ENCODE measurements at places on chromosomes 3 and 15.

DNA sequence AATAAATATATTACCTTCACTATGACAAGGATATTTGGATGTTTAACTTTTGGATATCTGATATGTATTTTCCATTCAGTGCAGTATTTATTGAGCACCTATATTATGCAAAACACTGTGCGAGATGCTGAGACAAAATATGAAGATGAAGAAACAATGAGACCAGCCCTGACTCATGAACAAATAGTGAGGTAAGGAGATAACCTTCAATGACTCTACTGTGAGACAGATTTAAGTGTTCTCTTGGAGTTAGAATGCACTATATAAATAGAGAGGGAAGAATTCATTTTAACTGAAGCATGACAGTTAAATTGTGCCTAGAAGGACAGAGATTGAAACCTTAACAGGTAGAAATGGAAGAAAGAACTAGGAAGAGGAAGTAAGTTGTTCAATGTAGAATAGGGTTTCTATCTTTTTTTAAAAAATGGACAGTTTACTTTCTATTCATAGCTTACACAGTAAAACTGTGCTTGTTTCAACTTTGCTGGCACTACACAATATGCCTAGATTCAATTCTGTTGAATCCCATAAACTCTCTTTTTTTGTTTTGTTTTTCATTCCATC lies 124.2 kb downstream of the ZBTB20 start:
- no peak for DNase-seq

DNA sequence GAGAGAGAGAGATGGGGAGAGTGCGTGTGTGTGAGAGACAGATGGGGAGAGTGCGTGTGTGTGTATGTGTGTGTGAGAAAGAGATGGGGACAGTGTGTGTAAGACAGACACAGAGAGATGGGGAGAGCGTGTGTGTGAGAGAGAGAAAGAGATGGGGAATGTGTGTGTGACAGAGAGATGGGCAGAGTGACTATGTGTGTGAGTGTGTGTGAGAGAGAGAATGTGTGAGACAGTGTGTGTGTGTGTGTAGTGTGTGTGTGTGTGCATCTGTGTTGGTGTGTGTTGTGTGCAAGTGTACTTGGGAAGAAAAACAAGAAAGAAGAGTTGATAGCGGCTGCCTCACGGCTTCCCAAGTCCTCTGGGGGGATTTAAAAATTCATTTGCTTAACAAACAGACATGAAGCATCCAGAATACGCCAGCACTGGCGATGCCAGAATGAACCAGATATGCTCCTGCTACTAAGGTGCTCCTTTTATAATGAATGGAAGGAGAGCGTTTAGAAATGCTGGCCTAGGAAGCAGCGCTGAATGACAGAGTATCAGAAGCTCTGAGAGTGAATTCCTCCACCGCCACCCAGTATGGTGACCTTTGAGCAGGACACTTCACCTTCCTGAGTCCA lies 186.1 kb upstream of the TSC22D2 start:
- DNase-seq = no peak

- no peak for DNase-seq
Measured at GRCh38 chr15:31081588-31082250, 19.8 kb downstream of the TRPM1 start.

DNA sequence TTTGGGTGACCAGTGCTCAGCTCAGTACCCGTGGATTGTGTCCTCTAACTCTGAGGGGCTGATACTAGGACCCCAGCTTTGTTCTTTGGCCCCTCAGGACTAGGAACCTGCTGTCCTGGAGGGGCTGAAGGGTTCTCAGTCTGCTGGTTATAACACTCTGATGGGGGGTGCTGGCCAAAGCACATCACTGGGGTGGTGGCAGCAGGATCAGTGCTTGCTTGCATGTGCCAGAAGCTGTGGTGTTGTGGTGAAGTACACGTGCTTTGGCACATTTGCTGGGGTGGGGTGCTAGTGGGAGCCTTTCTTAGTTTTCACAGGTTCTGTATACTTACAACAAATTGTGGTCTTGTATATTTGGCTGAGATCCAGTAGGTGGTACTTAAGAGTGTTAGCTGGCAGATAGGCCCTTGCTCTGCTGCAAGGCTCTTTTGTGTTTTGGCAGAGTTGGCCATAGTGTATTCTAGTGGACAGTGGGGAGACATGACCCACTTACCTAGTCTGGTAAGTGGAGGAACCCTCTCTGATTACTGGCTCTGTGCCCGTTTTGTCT lies 344.3 kb downstream of the EDEM1 start:
- DNase-seq = no peak

- no peak for DNase-seq
Measured at GRCh38 chr15:55965091-55965490, 28.3 kb downstream of the NEDD4 start.

DNA sequence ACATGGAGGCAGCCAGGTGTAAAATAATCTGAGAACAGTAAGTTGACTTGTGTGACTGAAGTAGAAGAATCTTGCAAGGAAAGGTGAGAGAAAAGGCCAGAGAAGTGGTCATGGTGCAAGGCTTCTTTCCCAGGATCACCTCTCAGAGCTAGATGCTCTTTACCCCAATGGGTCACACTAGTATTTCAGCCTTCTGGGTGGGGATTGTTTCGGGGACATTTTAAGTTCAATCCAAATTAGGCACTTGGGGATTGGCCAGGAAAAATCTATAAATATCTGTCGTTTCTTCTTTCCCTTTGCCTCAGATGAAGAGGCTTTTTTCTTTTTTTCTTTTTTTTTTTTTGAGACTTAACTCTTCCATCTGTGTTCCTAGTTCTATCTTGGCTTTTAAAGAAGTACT lies 188.0 kb downstream of the KLHL25 start:
- no peak for DNase-seq

DNA sequence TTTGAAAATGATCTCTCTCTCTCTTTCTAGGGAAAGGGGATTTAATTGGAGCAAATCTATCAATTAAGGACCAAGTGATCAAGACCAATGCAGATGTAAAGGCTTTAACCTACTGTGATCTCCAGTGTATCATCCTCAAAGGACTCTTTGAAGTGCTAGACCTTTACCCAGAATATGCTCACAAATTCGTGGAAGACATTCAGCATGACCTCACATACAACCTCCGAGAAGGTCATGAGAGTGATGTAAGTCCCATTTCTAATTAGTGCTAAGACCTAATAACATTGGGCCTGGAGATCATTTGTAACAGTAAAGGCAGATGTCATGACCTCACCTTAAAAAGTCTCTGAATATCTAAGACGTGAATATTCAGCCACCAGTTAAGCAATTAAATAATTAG lies 308.4 kb downstream of the KCNH8 start:
- no peak for DNase-seq

- no peak for DNase-seq
Measured at GRCh38 chr3:182782149-182782548, 11.2 kb upstream of the ATP11B start.

- no peak for DNase-seq
Measured at GRCh38 chr15:43270676-43271306, 4.1 kb upstream of the TGM5 start.

DNA sequence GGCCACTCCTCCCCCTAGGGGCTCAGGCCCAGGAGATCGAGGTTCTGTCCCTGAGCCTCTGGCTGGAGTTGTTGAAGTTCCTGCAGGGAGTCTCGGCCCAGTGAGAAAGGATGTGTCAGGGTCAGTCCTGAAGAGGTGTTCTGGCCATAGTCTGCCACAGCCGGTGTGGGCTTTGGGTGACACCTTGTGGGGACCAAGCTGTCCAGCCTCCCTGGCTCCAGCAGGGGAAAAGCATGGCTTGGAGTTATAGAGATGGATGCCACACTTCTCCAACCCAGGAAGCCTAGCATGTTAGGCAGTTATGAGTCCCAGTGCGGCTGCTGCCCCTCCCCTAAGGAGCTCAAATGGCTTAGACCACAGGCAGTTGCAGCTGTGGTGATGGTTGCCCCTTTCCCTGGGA lies 945.6 kb upstream of the GBE1 start:
- DNase-seq = no peak

- DNase-seq = no peak
Measured at GRCh38 chr3:48214225-48214624, 9.1 kb upstream of the CAMP start.

DNA sequence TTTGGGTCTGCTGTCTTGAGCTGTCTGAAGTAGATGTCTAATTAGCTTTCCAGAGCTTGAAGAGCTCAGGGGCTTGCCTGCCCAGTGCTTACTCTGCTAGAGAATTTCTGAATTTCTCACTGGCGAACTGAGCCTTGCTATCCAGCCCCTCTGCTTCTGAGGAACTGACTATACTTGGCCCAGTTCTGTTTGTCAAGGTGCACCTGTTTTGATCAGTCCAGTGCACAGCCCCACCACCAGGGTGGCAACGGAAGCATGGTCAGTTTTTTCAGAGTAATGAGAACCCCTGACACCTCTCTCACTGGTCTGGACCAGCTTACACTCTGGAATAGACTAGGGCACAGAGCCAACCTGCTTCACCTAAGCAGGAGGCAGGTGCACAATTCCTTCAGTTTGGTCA lies 25.2 kb downstream of the ITGB5 start:
- DNase-seq = no peak

GRCh38 chr3:46395766-46396530 lies 10.9 kb downstream of the CCR5AS start:
- no peak for DNase-seq

GRCh38 chr15:75145027-75145841 lies 56.4 kb upstream of the C15orf39 start:
- DNase-seq = no peak

DNA sequence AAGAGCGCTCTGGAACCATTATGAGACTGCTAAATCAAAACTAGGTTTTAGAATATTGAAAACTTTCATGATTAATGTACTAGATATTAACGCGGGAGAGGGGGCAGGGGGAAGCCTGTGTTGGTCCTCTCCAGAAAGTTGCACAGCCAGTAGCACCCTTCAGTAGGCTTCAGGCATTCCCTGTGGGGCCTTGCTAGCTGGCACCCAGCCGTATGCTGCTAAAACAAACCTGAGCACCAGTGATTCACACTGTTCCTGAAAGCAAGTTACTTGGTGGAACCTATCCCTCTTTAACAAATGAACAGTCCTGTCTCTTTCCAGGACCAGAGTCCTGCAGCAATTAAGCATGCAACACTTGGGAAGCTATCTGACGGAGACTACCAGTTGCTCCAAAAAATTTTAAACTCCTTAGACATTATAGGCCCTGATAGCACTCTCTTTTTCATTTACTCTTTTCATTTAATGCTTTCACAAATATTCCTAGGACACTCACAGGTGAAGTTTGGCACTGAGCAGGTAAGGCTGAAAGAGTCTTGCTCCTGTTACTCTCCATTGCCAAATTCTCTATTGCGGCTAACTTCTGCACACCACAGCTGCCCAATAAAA lies 1.2 kb upstream of the ATRIP start:
- DNase-seq = no peak

DNA sequence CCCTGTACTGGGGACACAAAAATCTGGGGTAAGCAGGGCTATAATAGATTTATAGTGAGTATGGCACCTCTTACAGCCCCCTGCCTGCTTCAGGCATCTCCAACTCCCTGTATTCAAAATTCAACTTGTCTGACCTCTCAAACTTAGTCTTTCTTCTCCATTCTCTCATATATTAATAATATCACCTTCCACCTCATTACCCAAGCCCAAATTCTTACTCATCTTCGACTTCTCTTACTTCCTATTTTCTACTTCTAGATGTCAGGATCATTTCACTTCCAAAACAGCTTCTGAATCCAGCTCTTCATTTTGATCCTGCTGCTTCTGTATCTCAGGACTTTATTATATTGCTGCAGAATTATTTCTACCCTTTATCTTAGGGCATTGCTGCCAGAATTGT lies 290.7 kb downstream of the CHST2 start:
- no peak for DNase-seq

GRCh38 chr3:55692295-55692956 lies 205.3 kb upstream of the WNT5A start:
- no peak for DNase-seq

GRCh38 chr3:52221563-52222318 lies 3.7 kb downstream of the TLR9 start:
- no peak for DNase-seq

- no peak for DNase-seq
Measured at GRCh38 chr15:89814112-89814742, 425 bp downstream of the ANPEP start.

DNA sequence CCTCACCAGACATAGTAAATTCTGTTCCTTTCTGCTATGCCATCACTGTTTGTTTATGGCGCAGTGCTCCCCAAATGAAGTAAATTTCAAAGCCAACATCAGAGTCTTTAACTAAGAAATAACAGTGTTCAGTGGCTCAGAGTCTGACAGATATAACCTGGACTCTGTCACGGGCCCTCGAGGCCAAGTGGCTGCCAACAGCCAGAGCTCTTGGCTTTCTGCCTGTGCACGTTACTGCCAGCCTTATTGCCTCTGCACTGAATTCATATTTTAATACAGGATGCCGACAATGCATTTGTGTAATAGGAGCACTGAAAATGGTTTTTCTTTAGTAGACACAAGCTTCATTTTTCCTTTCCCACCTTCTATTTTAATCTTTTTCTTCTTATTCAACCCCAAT lies 219.9 kb downstream of the NLGN1 start:
- DNase-seq = no peak

DNA sequence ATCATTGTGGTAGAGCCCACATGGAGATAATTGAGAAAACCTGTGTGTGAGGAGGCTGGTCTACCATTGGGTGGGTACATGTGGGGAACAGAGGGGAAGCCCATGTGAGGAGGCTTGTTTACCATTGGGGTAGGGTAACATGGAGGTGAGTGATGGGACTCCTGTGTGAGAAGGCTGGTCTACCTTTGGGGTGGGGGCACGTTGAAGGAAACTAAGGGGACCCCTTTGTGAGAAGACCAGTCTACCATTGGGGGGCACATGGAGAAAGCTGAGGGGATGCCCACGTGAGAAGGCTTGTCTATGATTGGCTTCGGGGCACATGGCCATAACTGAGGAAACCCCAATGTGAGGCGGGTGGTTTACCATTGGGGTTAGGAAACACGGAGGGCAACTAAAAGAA lies 158.5 kb downstream of the FBLN2 start:
- DNase-seq = no peak

- no peak for DNase-seq
Measured at GRCh38 chr3:154522036-154522602, 92.1 kb upstream of the GPR149 start.

- DNase-seq = no peak
Measured at GRCh38 chr3:181919375-181919774, 207.7 kb downstream of the SOX2 start.

GRCh38 chr3:129727707-129728106 lies 121.2 kb upstream of the PLXND1 start:
- no peak for DNase-seq

DNA sequence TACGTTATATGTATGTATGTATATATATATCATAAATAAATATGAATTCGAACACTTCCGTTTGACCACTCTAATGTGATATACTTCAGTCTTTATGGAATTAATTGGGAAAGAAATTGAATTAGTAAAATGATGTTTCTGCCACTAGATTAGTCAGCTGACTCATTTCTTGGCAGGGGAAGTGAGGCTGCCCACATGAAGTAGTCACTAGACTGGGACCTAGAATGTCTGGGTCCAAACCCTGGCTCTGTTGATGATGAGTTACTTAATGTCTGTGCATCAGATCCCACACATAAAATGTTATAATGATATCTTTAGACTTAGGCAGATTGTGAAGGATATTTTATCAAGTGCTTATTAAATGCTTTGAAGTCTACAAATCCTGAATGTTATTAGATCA lies 27.4 kb upstream of the ARL14 start:
- no peak for DNase-seq

- no peak for DNase-seq
Measured at GRCh38 chr3:143849854-143850549, 1.7 kb upstream of the SLC9A9 start.

- no peak for DNase-seq
Measured at GRCh38 chr3:127120851-127121647, 71.9 kb upstream of the PRR23E start.

- DNase-seq = peak; percentile 66
Measured at GRCh38 chr3:13544293-13544831, 4.6 kb upstream of the FBLN2 start.
